ENCODE measurements at places on chromosomes 13 and 19.

GRCh38 chr19:48418317-48419064 lies 25.0 kb downstream of the GRIN2D start:
- no peak for DNase-seq

DNA sequence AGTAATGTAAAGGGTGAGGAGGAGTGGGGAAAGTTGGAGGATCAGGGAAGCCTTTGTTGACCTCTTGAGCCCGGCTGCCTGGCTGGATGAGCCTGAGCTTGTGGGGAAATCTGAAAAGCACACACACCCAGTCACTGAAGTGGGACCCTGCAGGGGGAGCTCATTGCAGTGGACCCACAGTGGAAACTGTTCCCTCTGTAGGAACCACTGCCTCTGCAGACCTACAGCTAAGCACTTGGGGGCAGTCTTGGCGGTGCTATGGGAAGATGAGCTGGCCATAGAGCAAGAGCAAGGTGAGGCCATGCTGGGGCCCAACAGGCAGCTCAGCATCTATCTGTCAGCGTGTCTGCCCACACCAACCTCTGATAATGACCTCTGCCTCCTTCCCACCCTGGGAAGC lies 294.8 kb downstream of the TSHZ3 start:
- no peak for DNase-seq

- DNase-seq, result no peak
Measured at GRCh38 chr13:86282442-86282841, 483.2 kb upstream of the SLITRK6 start.

- DNase-seq, result no peak
Measured at GRCh38 chr19:38190793-38191192, 33.2 kb downstream of the DPF1 start.

GRCh38 chr13:33537676-33538075 lies 252.1 kb upstream of the STARD13 start:
- no peak for DNase-seq

GRCh38 chr19:36212895-36213294 lies 1.6 kb downstream of the ZNF565 start:
- DNase-seq, result no peak

DNA sequence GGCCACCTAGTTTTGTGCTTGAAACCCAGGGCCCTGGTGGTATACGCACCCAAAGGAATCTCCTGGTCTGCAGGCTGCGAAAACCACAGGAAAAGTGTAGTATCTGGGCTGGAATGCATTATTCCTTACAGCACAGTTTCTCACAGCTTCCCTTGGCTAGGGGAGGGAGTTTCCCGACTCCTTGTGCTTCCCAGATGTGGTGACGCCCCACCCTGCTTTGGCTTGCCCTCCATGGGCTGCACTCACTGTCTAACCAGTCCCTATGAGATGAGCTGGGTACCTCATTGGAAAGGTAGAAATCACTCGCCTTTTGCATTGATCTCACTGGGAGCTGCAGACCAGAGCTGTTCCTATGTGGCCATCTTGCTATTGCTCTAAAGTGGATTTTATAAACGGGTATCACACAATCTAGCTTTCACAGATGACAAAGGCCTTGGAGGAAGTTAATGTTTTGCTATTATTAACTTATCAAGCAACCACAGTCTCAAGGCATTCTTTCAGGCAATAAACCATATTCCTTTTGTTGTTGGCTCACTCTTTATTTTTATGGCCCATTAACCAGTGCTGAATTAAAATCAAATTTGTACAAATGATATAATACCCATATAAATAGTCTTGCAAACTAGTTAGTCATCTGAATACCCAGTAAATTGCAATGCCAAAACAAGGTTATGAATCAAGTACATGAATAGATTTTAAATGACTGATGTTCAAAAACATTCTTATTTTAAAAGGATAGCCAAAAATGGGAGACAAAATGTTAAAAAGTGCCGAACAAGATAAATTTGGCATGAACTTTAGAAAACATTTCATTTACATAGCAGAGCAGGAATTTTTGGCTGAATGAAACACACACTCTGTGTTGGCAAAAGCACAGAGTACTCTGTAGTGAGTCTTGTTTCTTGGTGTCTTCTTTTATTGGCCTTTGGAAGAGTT lies 475.4 kb upstream of the ARGLU1 start:
- no peak for DNase-seq

- no peak for DNase-seq
Measured at GRCh38 chr19:5922161-5922545, 8.1 kb downstream of the CAPS start.

GRCh38 chr13:73162912-73163911 lies 104.4 kb downstream of the KLF5 start:
- no peak for DNase-seq

GRCh38 chr19:19083413-19084178 lies 19.8 kb downstream of the SLC25A42 start:
- DNase-seq, result no peak

GRCh38 chr13:91668866-91669495 lies 270.6 kb downstream of the GPC5 start:
- no peak for DNase-seq

GRCh38 chr19:11587302-11587974 lies 9.8 kb upstream of the ZNF627 start:
- DNase-seq, result peak; percentile 20

GRCh38 chr13:29535663-29536655 lies 59.5 kb downstream of the SLC7A1 start:
- no peak for DNase-seq

DNA sequence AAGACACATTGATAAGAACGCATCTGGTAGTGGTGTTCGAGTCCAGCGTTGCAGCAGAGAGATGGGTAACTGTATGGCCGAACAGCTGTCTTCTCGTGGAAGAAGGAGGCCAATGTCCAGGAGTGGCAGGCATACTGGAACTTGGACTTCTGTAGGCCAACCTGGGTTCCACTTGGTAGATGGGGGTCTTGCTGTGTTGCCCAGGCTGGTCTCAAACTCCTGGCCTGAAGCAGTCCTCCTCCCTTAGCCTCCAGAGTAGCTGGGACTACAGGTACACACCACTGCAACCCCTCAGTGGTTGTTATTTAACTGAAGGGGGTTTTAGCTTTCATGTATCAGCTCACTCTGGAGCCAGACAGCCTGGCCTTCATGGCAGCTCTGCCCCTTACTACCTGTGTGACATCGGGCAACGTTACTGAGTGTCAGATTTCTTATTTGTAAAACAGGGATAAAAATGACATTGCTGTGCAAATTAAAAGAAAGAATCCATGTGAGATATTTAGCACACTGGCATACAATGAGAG lies 2.4 kb upstream of the UQCRFS1 start:
- no peak for DNase-seq

GRCh38 chr13:41029629-41030028 lies 10.5 kb upstream of the ELF1 start:
- DNase-seq, result no peak

GRCh38 chr13:113888701-113889330 lies 24.9 kb upstream of the GAS6 start:
- no peak for DNase-seq

- DNase-seq, result peak; percentile 98
Measured at GRCh38 chr19:57362997-57363687, at the start of the genes TRAPPC2B and ZNF547. TSS of gene TRAPPC2B (plus strand) at chr19:57363551. CDS start at chr19:57364834, 1,283 bp downstream. TSS of gene ZNF547 (plus strand) at chr19:57363551. CDS start at chr19:57368556, 5,005 bp downstream.

DNA sequence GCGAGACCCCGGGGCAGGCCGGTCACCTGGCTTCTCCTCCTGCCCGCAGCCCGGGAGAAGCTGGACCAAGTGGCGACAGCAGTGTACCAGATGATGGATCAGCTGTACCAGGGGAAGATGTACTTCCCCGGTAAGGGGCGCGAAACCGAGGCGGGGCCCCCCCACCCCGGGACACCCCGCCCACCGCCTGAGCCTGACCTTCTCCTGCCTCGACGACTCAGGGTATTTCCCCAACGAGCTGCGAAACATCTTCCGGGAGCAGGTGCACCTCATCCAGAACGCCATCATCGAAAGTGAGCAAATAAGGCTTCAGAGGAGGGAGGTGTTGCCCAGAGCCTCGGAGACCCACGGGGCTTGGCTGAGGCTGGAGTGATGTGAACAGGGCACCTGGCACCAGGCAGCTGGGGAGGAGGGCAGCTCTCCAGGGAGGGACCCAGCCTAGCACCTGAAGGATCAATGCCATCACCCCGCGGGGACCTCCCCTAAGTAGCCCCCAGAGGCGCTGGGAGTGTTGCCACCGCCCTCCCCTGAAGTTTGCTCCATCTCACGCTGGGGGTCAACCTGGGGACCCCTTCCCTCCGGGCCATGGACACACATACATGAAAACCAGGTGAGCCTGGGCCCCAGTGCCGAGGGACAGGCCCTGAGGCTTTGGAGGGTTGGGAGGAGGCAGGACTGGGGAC lies 629 bp downstream of the IZUMO4 start:
- DNase-seq, result no peak

- no peak for DNase-seq
Measured at GRCh38 chr13:51707461-51707860, 96.5 kb downstream of the DHRS12 start.

GRCh38 chr13:76692346-76692745 lies 193.9 kb downstream of the KCTD12 start:
- DNase-seq, result no peak

GRCh38 chr13:113965968-113966884 lies 7.7 kb downstream of the C13orf46 start:
- no peak for DNase-seq

- DNase-seq, result no peak
Measured at GRCh38 chr19:33724021-33724720, 72.5 kb upstream of the KCTD15 start.

DNA sequence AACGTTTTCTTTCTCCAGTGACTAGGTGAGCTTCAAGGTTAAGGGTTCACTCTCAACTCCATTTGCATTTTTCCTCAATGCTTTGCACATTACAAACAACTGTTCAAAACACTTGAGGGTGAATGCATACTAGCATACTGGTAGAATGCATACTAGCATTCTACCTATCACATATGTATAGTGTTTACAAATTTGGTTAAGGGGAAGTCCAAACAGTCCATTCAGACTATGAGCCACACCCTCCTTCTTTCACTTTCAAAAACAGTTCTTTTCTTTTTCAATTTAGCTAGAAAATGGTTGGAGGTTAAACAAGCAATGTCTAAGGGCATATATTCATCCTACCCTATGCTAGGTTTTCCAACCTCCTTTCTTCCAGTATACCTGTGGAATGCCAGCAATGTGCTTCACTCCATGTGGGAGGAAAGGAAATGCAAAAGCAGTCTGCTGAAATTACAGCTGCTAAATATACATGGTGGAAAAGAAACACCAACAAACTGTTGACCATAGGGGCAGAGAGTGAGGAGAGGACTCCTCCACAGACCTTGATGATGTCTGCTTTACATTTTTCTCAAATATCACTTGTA lies 102.6 kb downstream of the DOCK9 start:
- no peak for DNase-seq

DNA sequence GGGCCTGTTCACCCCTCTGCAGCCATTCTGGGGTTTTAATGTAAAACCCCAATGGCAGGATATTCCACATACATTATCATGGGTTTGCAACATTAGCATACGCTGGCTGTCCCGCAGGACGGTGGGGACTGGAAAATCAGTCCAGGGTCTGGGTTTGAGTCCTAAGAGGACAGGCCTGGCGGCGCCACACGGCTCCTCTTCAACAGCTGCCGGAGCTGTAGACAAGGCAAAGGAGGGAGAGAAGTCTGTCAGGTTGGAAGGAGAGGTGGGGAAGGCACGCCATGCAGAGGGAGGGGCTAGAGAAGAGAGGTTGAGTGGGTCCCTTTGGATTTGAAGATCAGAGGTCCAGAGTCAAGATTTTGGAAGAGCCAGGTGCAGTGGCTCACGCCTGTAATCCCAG lies 11.9 kb downstream of the NFKBID start:
- no peak for DNase-seq

- DNase-seq, result no peak
Measured at GRCh38 chr19:49832556-49832955, 14.5 kb downstream of the MED25 start.

DNA sequence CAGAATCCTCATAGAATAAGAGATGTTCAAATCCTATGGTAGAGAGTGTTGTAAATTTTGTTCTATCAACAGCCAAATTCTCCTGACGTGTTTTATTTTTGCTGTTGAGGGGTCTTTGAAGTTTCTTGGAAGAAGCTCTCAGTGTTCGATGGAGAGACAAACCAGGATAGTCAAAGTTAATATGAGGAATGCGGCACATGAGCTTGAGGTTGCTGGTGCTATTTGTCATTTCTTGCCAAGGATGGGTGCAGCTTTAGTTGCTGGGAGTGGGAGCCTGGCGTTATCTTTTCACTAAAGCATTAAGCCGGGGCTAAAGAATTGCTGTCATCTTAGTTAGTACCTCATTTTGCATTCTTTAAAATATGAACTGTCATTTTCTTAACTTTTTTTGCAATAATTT lies 239.9 kb upstream of the CSNK1A1L start:
- DNase-seq, result no peak

GRCh38 chr13:82070416-82070815 lies 1729.5 kb upstream of the SPRY2 start:
- DNase-seq, result no peak

Measured in pulmonary artery endothelial cell (primary cell).